ENCODE measurements at places on chromosomes 2 and 18. TPM values are rescaled to one million over a fixed set of nuclear protein-coding genes. Genes with fewer than 3 reads are reported as not detected.

DNA sequence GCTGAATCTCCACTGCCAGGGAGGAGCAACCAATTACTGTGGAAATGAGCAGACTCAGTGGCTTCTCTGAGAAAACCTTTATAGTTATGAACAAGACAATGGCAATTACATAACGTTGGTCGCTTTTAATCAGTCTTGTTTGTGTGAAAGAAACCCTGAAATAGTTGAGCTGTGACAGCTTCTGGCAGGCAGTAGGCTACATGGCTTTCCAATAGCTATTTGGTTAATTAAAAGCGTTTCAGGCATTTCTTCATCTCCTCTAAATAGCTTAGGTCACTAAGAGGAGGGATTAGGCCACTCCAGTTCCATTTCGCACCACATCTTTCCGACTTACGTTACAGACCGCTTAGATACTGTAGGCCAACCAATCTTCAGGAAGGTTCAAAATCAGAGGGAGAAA is 794.4 kb upstream of the ID2 start:
- no peaks in the 10 kb centered on the region for H3K4me1 ChIP-seq
- no peak overlapping the region for H3K4me3 ChIP-seq
- no peaks in the 10 kb centered on the region for H3K36me3 ChIP-seq
- DNase-seq: no peak
- no peak overlapping the region for H3K27ac ChIP-seq

DNA sequence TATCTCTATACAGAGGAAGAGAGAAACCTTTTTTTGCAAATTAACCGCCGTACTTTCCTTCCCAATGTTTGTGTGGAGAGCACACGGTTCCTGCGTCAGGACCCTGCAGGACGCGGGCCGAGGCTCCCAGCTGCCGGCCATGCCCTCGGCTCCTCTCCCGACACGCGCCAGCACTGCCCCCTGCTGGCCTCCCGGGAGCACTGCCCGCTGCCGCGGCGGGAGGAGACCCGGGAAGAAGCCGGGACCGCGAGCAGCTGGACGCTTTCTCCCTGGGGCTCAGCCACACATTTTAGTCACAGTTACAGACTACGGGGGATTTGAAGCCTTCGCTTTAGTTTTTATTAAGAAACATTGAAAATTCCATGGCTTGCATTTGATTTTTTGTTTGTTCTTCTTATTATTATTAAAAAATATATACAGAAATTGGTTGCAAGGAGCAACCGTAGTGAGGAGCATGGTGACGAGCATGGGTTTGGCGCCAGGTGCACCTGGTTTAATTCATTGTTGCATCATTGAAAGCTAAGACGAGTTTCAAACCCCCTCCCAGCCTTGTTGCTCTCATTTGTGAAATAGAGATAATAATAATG is 401.2 kb downstream of the GALR1 start:
- DNase-seq: peak; percentile 71
- no peaks in the 10 kb centered on the region for H3K36me3 ChIP-seq
- no peaks in the 10 kb centered on the region for H3K4me1 ChIP-seq
- no peak overlapping the region for H3K4me3 ChIP-seq
- H3K27ac ChIP-seq: no peak overlapping the region
- H3K27me3 ChIP-seq: 0 out of 2 replicates have a peak, but pooled peaks cover 4% of the 10 kb centered on the region

GRCh38 chr2:72548081-72548764 is 277.6 kb downstream of the EXOC6B start:
- DNase-seq: no peak
- H3K36me3 ChIP-seq: no peaks in the 10 kb centered on the region
- peaks cover 2% of the 10 kb centered on the region for H3K4me1 ChIP-seq
- no peak overlapping the region for H3K27ac ChIP-seq
- no peak overlapping the region for H3K4me3 ChIP-seq
- no peaks in the 10 kb centered on the region for H3K27me3 ChIP-seq

- H3K4me3 ChIP-seq: no peak overlapping the region
- no peaks in the 10 kb centered on the region for H3K27me3 ChIP-seq
- no peak for DNase-seq
- no peak overlapping the region for H3K27ac ChIP-seq
- no peaks in the 10 kb centered on the region for H3K4me1 ChIP-seq
- no peaks in the 10 kb centered on the region for H3K36me3 ChIP-seq
Observed at GRCh38 chr18:57659460-57660102, 37.9 kb upstream of the NARS1 start.

PJVK gene
- total RNA-seq: 1.3 TPM

FKBP1B gene
- total RNA-seq: 41.8 TPM
